CD4-positive, CD25-positive, alpha-beta regulatory T cell (primary cell): ENCODE measurements at places on chromosomes 1 and 21. TPM values are rescaled to one million over a fixed set of nuclear protein-coding genes. Genes with fewer than 3 reads are reported as not detected.

SPSB1 gene
- total RNA-seq: 19.7 TPM

VHLL gene
- total RNA-seq: not detected

AMY2A gene
- not detected for total RNA-seq

REN gene
- not detected for total RNA-seq

ASPM gene
- 3.2 TPM for total RNA-seq

DNA sequence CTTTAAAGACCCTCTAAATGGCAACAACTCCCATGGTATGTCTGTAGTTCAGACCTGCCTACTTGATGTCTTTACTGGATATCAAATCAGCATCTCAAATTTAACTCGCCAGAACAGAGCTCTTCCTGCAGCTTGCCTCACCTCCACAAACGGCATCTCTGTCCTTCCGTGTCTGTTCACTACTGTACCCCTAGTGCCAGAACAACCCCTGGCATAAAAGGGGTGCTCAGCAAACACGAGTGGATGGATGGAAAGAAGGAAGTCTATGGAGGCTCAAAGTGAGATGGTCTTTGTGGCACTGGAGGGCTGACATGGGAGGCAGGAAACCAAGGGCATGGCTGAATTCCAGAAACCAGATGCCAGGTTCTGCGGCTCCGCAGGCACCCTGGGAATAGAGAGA is 22.7 kb downstream of the MRPL37 start:
- no peak overlapping the region for H3K4me3 ChIP-seq
- no peak for DNase-seq
- H3K27me3 ChIP-seq: no peaks in the 10 kb centered on the region
- H3K27ac ChIP-seq: no peak overlapping the region

GRCh38 chr1:38915352-38915948 is 26.2 kb downstream of the RHBDL2 start:
- no peaks in the 10 kb centered on the region for H3K36me3 ChIP-seq
- H3K4me3 ChIP-seq: no peak overlapping the region
- no peaks in the 10 kb centered on the region for H3K27me3 ChIP-seq
- no peak overlapping the region for H3K27ac ChIP-seq
- no peaks in the 10 kb centered on the region for H3K4me1 ChIP-seq

GRCh38 chr1:226073184-226073950 is 10.9 kb downstream of the H3-3A start:
- H3K27ac ChIP-seq: no peak overlapping the region
- H3K36me3 ChIP-seq: peaks cover 41% of the 10 kb centered on the region
- H3K4me1 ChIP-seq: peaks cover 27% of the 10 kb centered on the region
- H3K27me3 ChIP-seq: no peaks in the 10 kb centered on the region
- no peak for DNase-seq
- no peak overlapping the region for H3K4me3 ChIP-seq

- no peaks in the 10 kb centered on the region for H3K36me3 ChIP-seq
- H3K27ac ChIP-seq: no peak overlapping the region
- no peak for DNase-seq
- H3K4me1 ChIP-seq: no peaks in the 10 kb centered on the region
- H3K27me3 ChIP-seq: no peaks in the 10 kb centered on the region
These were observed 141.9 kb upstream of the PTBP2 start for GRCh38 chr1:96579636-96580035.
